ENCODE measurements at places on chromosomes 16 and 17. TPM values are rescaled to one million over a fixed set of nuclear protein-coding genes. Genes with fewer than 3 reads are reported as not detected.

OR1D2 gene
- not detected for total RNA-seq

GRCh38 chr17:78128551-78129350 lies at the start of gene TMC6:
TSS of gene TMC6 (minus strand) at chr17:78128755. CDS start at chr17:78126832, 1,923 bp downstream.
- peak; percentile 82 for DNase-seq

ZP2 gene
- total RNA-seq: not detected

DNA sequence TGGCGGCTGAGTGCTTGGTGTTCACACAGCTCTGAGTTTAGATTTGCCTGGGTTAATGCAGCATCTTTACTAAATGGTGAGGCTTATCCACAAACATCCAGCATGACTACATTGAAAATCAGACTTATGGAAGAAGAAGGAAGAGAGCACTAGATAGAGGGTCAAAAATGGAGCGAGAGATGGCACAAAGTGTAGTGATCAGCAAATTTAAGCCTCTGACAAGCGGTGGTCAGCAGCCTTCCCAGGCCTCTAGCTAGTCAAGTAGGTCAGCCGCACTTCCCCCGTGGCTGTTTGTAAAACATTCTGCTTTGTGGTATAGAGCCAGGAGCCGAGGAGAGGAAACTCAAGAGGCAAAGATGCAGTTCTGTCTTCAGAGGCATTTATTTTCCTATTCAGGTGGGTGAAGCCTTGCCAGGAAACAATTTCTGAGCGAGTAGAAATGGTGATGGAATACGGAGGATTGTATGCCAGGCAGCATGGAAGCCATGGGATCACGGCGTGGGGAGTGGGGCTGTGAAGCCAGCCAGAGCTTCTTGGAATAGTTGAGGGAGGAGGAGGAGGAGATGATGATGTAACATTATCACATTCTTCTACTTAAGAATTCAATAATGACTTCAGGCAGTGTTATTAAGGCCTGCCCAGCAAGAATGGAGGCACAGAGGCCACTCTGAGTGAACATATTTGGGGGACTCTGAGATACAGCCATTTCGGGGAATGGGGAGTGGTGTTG lies 118.9 kb downstream of the MSI2 start:
- no peak for DNase-seq

DNA sequence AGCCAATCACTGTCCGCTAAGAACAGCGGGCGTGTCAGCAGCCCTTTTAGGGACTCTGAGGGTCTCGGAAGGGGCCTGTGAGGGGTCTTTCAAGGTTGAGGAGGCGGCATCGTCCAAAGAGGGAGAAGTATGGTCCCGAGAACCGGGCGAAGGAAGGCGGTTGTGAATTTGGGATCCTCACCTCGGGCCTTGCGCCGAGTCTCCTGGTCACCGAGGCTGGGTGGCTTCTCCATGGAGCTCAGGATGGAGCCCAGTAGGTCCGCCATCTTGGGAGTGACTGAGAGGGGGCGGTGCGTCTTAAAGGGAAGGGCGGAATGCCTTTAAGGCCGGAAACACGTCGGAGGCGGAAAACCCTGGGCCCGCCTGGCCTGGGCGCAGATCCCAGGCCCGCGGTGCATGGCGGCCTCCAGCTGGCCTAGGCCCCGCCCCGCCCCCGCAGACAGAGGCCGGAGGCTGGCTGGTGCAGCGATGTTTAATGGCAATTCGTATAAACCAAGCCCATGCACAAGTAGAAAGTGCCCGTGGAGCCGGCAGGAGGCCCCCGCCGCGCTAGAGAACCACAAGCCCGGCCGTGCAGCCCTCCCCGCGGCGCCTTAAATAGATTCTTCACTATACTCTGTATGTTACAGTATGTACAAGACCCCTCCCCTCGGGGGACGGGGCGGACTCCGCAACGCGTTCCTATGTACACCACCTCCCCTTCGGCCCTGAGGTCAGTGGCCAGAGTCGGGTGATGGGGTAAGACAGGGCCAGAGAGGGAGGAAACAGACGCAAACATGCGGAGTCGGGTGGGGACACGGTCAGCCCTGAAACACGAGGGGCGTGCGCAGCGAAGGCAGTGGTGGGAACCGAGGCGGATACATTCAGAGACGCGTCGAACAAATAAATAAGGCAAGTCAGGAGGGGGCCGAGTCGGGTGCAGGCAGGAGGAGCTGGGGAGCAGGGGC lies at the start of gene SPAG7:
SPAG7 (minus strand) TSS at position 279 of the 947 bp plus-strand sequence; CDS start at position 266, 13 bp downstream.
- DNase-seq: peak; percentile 91

ARHGDIG gene
- 3.4 TPM for total RNA-seq

GRCh38 chr17:47834756-47835155 lies 3.3 kb downstream of the LRRC46 start:
- DNase-seq: no peak

DNA sequence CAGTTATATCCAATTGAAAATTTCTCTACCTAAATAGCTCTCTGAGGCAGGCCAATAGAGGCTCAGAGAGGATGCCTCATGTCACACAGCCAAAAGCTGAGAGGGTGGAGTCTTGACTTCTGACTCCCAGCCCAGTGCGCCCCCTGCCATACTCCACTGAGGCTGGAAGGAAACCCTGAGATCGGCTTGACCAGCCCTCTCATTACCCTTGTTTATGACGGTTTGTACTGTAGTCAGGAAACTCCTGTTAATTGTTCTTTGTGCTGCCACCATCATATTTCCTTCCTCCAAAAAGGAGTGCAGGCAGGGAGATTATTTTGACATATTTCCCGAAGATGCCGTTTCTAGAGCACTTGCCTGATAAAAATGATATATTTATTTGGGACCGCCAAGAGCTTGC lies 107.9 kb downstream of the AIPL1 start:
- peak; percentile 37 for DNase-seq

DNA sequence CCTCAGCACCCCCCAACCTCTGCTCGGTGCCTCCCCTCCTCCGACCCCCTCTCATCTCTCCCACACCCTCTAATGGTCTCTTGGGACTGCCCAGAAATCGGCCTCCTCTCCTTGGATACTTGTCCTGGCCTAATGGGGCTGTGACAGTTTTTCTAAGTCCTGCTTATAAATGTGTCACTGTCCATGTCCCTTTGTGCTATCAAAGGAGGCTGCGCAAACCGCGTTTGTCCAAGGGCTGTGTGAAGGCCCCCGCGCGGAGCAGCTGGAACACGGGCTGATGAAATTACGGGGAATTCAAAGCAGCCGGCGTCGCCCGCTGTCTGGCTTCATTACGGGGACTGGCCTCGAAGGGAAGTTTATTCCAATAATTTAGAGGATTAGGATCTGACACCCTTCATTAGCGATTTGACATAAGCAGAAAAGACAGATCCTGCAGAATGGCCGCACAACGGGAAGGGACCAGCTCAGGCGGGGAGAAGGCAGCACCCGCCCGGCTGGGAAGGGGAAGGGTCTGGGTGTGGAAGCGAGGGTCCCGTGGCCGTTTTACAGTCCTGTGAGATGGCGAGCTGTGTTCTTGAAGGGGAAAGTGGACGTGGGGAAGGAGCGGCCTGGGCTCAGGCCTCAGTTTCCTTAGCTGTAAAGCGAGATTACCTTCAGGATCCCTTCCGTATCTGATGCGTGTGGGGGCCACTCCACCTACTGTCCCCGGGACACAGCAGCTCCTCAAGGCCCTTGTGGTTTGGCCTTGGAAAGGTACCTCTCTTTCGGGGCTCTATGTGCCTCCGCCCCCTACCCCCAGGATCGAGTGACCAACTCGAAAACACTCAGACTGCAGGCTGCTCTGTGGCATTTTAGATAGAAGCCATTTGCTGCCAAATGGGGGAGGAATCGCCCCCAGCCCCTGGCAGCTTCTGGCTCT lies 1.6 kb upstream of the WFIKKN2 start:
- DNase-seq: no peak

NOG gene
- total RNA-seq: 1.1 TPM

- DNase-seq: no peak
These were observed 18.8 kb downstream of the CA5A start for GRCh38 chr16:87917503-87917902.

DNA sequence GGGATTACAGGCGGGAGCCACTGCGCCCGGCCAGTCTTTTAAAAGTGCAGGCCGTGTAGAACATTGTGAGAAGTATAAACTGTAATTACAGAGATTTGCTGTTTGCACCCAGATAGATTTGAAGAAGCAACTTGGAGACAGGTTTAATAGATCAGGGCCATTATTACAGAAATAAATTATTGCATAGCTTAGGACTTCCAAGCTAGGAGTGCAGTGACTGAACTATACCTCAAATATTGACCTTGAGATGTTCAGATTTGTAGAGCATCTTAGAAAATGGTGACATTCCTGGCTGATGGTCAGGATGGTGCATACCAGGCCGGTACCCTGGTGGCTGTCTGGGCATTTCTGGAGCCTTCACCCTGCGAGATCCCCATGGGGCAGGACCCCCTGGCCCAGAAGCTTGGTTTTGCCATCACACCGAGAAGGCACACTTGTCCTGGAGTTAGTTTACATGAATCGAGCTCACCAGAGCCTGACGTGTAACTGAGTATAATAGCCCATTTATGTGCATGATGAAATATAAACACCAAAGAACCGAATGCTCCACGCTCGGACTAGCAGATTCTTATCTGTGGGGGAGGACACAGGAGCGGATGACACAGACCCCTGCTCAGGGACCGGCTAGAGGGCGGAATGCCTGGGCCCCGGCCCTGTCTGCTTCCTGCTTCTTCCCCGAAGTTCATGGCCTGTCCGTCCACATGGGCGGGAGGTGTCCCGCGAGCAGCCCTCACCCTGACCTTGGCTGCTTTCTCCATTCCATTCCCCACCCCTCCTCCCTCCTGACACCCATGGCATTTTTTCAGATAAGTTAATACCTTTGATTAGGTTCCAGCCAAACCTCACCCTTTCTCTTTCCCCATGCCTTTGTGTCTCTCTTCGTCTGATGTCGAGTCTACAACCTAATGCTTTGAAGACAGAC lies 32.1 kb downstream of the CCDC40 start:
- DNase-seq: no peak

DNA sequence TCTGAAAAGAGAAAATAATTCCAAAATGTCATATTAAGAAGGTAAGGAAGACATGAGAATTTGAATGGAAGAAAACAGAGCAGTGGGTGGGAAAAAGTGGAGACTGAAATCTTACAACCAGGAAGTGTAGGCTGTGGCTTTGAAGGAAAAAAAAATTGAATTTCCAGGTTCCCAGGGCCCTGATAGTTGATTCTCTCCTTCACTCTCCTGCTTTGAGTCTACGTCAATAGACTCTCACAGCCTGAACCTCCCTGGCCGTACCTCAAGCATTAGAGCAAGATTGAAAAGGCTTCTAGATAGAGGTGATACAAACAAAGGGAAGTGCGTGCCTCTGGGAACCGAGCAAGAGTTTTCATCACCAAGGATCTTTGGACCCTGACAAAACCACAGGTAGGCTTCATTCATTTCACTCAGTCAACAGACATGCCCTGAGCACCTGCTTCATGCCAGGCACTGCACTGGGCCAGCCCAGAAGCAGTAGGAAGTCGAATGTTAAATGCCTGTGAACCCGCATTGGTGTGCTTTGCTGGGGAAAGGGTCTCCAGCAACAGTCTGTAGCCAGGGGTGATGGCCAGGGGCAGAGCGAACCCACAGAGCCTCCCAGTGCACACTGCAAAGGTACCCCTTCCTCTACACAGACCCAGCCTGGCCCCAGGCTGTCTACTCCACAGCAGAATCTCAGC lies 163.9 kb downstream of the SLC39A11 start:
- DNase-seq: no peak

DNA sequence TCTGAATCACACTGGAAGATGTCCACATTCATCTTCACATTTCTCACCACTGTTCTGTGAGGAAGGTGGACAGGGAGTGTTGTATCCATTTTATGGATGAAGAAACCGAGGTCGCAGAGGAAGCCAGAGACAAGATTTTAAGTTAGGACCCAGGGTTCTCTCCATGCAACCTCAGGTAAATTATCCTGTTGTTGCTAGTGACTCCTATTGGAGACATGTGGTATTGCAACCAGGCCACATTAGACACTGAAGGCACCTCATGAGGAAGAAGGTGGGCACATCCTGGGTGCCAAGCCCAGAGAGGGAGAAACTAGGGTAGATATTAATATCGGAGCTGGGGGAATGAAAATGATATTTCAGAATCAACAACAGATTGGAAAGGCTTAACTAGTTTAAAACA lies 8.5 kb upstream of the WNT9B start:
- DNase-seq: no peak

DNA sequence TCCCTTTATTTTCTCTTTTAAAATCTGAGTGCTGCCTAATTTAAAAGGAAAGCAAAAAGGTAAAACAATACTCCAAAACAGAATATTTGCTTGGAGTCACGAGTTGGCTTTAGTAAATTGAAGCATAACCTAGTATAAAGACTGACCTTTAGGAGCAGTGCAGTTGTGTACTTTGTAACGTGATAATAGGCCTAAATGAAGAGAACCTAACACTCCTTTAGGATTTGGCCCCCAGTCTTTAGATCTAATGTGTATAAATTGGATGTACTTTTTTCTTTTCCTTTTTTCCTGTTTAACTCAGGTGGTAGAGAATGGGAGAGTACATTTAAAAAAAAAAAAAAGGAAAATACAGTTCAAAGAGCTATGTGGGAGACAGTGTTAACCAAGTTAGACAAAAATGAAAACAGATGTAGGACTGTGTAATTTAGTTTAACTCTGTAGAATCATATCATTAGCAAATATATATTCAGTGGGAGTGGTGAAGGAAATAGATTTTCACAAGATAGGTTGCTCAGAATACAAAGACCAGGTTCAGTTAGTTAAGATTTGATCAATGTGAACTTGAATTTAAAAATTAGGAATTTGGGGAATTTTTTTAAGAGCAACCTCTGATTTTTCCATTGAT lies 16.8 kb downstream of the CPD start:
- no peak for DNase-seq

MT1E gene
- 92.7 TPM for total RNA-seq

SPNS3 gene
- not detected for total RNA-seq

DNA sequence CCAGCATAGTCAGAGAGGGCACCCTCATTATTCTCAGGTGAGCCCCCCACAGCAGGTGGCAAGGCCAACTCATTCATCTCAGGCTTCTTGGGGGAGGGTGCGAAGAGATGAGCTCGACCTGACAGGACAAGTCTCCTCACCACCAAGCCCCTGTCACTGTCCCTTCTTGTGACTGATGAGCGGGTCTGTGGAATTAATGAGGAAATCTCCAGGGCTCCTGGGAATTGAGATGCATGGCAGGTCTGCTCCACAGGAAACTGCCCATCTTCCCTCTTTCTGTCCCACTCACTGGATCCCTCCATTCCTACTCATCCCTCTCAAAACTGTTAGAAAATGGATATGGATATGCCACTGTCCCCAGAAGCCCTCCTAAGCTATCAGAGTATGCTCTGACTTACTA lies 32.5 kb upstream of the CES5A start:
- DNase-seq: no peak

KCNJ2 gene
- 1.1 TPM for total RNA-seq

- DNase-seq: no peak
These were observed 47.4 kb downstream of the PLXDC1 start for GRCh38 chr17:39104046-39104445.

DNA sequence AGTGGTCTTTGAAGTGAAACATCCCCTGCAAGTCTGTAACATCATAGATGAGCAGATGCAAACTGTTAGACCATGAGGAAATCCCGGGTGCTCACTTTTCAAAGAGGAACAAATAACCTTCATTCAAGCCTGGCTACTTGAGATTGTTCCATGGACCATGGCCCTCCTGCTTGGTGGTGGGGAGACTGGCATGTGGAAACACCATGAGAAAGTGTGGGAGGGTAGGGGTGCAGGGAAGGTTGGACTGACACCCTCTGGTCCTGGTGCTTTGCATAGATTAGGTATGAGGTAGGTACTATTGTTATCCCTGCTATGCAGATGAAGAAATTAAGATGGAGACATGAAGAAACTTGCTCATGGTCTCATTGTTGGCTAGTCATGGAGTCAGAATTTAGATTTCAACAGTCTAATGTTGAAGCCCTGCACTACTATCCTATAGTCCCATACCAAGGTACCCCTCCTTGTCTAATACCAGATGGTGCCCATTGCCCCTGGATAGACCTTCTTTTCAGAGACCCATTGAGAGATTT lies 59.0 kb downstream of the SPACA3 start:
- no peak for DNase-seq

- DNase-seq: peak; percentile 11
These were observed 217.8 kb upstream of the GSE1 start for GRCh38 chr16:85395207-85395912.

TRPV2 gene
- total RNA-seq: 3.5 TPM

Measured in WTC11 (cell line).